Neural progenitor cell (in vitro differentiated cells): ENCODE measurements at places on chromosomes 11 and 22.
A peak's percentile ranks its signal among the peaks of the same experiment; 100 is the strongest.

DNA sequence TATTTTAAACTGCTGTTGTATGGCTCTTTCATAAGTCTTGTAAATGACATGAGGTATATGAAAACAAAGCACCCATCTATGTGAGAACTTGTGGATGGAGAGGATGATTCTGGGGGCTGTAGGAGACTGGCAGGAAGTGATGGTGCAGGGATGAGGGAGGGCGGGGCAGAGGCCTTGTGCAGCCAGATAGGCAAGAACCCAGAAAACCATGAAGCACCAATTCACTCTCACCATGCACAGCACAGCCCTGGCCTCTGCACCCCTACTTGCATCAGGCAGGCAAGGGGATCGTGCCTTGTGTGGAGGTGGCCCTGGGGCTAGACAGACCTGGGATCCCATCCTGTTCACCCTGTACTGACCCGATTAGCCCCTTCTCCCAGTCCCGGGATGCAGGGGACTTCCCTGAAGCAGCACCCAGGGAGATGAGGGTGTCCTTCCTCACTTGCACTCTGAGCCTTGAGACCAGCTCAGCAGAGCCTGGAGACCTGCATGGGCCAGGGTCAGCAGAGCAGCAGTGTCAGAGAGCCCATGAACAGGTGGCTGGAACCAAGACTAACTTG, 85.5 kb downstream of the MORC2 start:
- no peak overlapping the region for H3K4me3 ChIP-seq
- no peaks in the 10 kb centered on the region for H3K27me3 ChIP-seq
- no peak overlapping the region for H3K27ac ChIP-seq
- DNase-seq: no peak

DNA sequence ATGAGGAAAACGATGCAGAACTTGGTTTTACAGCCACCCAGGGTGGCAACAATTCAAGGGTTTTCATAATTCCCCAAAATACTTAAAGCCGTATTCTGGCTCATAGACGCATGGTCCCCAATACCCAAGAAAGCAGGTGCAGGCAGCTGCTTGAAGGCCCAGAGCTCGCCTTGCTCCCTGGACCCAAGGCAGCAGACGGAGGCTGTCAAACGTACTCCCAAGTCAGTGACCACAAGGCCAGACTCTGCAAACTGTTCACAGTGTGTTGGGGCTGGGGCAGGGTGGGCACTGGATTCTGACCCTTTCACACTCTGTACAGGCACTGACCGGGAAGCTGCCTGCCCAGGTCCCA, 21.5 kb downstream of the TMEM184B start:
- DNase-seq: no peak
- H3K27ac ChIP-seq: no peak overlapping the region
- H3K4me1 ChIP-seq: no peaks in the 10 kb centered on the region
- no peaks in the 10 kb centered on the region for H3K27me3 ChIP-seq
- no peaks in the 10 kb centered on the region for H3K36me3 ChIP-seq
- no peak overlapping the region for H3K4me3 ChIP-seq

GRCh38 chr11:66915046-66915832, 42.9 kb downstream of the PC start:
- peak; percentile 42 for DNase-seq
- H3K36me3 ChIP-seq: no peaks in the 10 kb centered on the region
- H3K27ac ChIP-seq: no peak overlapping the region
- H3K4me1 ChIP-seq: peaks cover 25% of the 10 kb centered on the region
- no peak overlapping the region for H3K4me3 ChIP-seq

DNA sequence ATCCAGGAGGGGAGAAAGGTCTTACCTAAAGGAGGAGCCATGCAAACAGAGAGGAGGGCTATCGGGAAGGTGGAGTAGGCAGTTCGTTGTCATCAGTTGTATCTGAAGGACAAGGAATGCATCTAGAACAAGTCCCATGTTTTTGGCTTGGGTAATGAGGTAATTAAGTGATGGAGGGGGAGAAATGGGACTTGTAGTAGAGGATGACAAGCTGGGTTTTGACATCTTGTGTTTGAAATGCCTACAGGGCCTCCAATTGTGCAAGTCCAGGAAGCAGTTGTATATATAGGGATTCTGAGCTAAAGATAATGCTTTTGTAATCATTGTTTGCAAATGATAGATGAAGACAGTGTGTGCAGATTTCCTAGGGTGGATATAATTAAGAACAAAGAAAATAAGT, 622.8 kb downstream of the NTM start:
- H3K36me3 ChIP-seq: no peaks in the 10 kb centered on the region
- H3K4me3 ChIP-seq: no peak overlapping the region
- no peaks in the 10 kb centered on the region for H3K27me3 ChIP-seq
- H3K27ac ChIP-seq: no peak overlapping the region
- no peak for DNase-seq

DNA sequence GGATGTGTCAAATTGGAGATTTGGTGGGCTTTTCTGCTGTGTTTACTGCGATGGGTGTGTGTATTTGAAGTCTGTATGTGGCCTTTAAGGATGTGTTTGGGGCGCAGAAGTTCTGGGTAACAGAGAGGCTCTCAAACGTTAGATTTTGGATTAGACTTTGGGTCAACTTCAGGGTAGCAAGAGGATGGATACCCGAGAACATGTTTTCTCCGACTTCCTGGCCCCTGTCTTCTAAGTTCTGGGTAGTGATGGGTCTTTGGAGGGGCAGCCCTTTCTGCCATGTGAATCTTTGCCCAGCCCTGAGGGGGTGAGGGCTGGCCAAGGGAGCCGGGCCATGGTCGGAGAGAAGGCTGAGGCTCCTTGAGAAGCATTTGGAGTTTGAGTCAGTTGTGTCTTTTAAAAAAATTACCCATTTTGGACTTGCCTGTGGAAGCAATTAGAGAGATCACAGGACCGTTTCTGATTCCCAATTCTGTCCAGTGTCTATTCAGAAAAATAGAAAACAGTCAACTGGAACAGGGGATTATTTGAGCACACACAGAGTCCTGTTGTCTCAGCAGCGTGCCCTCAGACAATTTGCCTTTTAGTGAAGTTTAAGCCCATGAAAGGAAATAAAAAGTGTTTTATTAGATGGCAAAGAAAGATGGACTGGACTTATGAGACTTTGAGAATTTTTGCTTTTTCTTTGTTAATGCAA, 114.4 kb downstream of the PTPRJ start:
- no peak for DNase-seq
- no peaks in the 10 kb centered on the region for H3K27me3 ChIP-seq
- H3K4me1 ChIP-seq: peaks cover 19% of the 10 kb centered on the region
- no peaks in the 10 kb centered on the region for H3K36me3 ChIP-seq
- no peak overlapping the region for H3K4me3 ChIP-seq

GRCh38 chr11:115158053-115158452, 346.2 kb downstream of the CADM1 start:
- no peak overlapping the region for H3K4me3 ChIP-seq
- no peak overlapping the region for H3K27ac ChIP-seq
- no peaks in the 10 kb centered on the region for H3K36me3 ChIP-seq
- H3K4me1 ChIP-seq: no peaks in the 10 kb centered on the region
- DNase-seq: no peak

DNA sequence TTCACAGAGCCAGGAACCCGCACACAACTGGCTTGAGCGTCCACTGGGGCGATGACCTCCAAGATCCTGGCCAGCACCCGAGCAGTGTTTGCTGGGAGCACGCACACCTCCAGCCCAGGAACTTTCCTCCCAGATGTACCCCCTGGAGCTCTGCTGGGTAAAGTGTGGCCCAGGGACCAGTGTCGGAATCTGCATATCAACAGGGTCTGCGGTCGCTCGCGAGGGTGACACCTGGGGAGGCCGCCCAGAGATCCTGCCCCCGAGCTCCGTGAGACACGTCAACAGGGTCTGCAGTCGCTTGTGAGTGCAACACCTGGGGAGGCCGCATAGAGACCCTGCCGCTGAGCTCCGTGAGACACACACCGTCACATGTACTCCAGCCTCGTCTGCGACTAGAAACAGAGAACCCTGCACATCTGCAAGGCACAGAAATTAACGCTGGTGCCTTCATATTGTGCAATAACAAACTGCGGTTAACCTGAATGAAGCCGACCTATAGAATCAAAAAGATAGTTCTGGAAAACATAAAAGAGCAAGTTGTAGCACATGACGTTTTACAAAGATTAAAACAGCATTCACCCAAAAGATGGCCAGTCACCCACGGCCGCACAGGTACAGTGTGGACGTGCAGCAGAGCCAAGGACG, 172.4 kb downstream of the BRD1 start:
- H3K4me1 ChIP-seq: peaks cover 11% of the 10 kb centered on the region
- H3K27me3 ChIP-seq: no peaks in the 10 kb centered on the region
- H3K4me3 ChIP-seq: no peak overlapping the region
- H3K36me3 ChIP-seq: no peaks in the 10 kb centered on the region
- H3K27ac ChIP-seq: no peak overlapping the region

GRCh38 chr11:132712466-132712865, 819.8 kb downstream of the OPCML start:
- H3K36me3 ChIP-seq: no peaks in the 10 kb centered on the region
- no peak for DNase-seq
- no peak overlapping the region for H3K27ac ChIP-seq
- H3K4me1 ChIP-seq: no peaks in the 10 kb centered on the region
- no peaks in the 10 kb centered on the region for H3K27me3 ChIP-seq
- no peak overlapping the region for H3K4me3 ChIP-seq

DNA sequence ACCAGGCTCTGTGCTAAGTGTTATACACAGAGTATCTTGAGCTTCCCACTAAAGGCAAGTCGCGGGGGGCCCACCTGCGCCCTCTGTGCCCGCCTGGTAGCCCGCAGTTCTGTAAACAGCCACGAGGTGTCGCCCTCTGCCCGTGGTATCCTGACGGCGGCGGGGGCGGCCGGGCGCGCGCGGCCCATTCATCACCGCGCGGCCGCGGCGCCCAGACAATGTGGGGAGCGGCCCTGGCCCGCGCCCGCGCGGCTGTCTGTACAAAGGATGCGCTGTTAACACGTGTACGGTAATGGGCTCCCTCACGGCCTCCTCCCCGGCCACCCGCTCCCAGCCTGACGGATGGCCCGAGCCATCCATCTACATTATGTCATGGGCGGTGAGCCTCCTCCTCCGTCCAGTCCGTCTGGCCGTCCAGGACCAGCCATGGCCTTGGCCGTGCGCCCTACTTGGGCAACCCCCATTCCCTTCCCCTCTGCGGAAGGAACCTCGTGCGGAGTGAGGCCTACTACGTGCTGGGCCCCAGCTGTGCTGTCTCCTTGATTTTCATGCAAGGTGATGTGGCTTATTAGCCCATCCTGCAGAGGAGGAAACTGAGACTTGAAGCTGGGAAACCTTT, 99.4 kb downstream of the MIAT start:
- H3K27ac ChIP-seq: no peak overlapping the region
- DNase-seq: peak; percentile 84
- H3K27me3 ChIP-seq: no peaks in the 10 kb centered on the region

- H3K4me3 ChIP-seq: no peak overlapping the region
- H3K36me3 ChIP-seq: peaks cover 5% of the 10 kb centered on the region
- H3K4me1 ChIP-seq: no peaks in the 10 kb centered on the region
- no peak for DNase-seq
- H3K27me3 ChIP-seq: no peaks in the 10 kb centered on the region
- H3K27ac ChIP-seq: no peak overlapping the region
Measured at GRCh38 chr11:116853461-116854073, 16.1 kb upstream of the APOA1 start.

DNA sequence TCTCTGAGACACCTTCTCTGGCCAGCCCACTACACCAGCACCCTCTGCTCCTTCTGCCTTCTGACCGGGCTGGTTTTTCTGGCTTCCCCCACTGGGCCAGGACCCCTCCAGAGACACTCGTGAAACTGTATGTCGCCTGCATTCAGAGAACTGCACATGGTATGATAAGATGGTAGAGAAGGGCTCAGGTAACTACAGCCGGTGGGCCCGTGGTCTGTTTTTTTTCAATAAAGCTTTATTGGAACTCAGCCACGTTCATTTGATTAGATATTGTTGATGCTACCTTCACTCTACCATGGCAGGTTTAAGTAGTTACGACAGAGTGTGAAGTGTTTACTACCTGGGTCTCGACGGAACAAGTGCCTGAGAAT, 514.0 kb downstream of the TBC1D22A start:
- H3K27me3 ChIP-seq: no peaks in the 10 kb centered on the region
- no peaks in the 10 kb centered on the region for H3K4me1 ChIP-seq
- no peaks in the 10 kb centered on the region for H3K36me3 ChIP-seq

GRCh38 chr11:120894202-120894985, 129.5 kb upstream of the TBCEL start:
- no peak for DNase-seq
- no peaks in the 10 kb centered on the region for H3K36me3 ChIP-seq
- H3K4me1 ChIP-seq: peaks cover 12% of the 10 kb centered on the region
- H3K27me3 ChIP-seq: no peaks in the 10 kb centered on the region

DNA sequence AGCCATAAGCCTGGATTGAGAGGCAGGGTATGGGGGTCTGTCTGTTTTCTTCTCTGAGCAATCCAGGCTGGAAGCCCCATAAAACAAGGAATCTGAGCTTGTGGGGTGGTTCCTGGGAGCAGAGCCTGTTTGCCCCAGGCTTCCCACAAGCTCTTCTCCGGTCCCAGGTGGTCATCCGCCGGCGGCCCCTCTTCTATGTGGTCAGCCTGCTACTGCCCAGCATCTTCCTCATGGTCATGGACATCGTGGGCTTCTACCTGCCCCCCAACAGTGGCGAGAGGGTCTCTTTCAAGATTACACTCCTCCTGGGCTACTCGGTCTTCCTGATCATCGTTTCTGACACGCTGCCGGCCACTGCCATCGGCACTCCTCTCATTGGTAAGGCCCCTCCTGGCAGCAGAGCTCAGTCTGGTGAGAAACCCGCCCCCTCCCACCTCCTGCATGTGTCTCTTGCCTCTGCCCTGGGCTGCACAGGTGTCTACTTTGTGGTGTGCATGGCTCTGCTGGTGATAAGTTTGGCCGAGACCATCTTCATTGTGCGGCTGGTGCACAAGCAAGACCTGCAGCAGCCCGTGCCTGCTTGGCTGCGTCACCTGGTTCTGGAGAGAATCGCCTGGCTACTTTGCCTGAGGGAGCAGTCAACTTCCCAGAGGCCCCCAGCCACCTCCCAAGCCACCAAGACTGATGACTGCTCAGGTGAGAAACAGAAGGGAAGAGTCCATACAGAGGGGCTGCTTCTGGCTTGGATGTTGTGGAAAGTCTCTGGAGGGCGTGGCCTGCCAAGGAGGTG, 11.6 kb downstream of the HTR3A start:
- H3K36me3 ChIP-seq: no peaks in the 10 kb centered on the region
- no peak for DNase-seq
- no peak overlapping the region for H3K4me3 ChIP-seq
- H3K27me3 ChIP-seq: no peaks in the 10 kb centered on the region
- H3K4me1 ChIP-seq: peaks cover 3% of the 10 kb centered on the region
- H3K27ac ChIP-seq: no peak overlapping the region

GRCh38 chr11:34395916-34396550, 38.2 kb upstream of the ABTB2 start:
- H3K4me1 ChIP-seq: no peaks in the 10 kb centered on the region
- DNase-seq: no peak
- no peak overlapping the region for H3K4me3 ChIP-seq
- no peaks in the 10 kb centered on the region for H3K36me3 ChIP-seq
- H3K27me3 ChIP-seq: no peaks in the 10 kb centered on the region
- no peak overlapping the region for H3K27ac ChIP-seq

DNA sequence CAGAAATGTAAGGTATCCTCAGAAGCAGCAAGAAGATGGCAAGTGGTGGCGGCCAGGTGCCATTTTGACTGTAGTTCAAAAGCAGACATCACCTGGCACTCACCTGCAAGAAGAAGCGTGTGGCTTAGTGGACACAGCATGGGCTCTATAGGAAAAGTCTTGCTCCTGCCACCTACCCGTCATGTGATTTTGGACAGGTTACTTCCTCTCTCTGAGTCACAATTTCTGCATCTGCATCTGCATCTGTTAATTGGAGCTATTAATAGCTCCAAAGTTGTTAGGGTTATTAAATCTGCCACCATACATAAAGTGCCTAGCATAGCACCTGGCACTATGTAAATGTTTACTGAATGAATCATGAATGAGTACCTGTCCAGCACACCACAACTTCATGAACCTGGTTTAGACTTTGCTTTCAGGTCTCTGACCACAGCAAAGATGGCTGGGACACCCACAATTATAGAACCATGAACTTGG, 16.8 kb downstream of the RAB30 start:
- peaks cover 6% of the 10 kb centered on the region for H3K4me1 ChIP-seq
- no peak overlapping the region for H3K4me3 ChIP-seq
- no peak for DNase-seq
